ACHN (cell line): ENCODE measurements at places on chromosomes 1 and 21.

DNA sequence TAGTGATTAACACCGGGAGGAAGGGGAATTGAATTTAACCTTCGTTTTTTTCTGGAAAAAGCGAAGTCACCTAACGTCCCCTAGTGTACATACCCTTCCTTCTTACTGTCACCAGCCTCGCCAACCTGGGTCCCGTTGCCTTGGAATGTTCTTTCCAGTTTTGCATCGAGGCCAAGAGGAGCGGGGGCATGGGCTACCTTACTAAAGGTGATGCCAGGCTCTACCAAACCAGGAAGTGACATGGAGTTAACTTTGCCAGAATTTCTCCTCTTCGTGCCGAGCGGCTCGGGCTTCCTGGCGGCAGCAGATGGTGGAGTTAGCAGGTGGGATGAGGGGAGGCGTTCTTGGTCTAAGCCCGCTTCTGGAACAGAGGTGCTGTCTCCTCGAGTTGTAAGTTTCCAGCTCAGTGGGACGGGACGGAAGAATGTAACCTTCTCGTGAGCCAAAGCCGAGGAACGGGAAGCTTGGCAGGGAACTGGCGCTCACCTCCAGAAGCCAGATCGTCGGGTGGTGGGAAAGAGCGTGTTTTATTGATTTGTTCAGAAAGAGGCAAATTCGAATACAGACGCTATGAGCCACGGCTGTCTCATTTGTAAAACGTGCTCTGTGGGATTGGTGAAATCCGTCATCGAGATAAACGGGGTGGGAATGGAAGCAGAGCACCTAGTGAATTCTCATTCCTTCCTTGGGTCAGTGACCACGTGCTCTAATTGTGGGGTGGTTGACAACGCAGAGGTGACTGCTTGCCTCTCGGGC lies 486 bp downstream of the NIPAL3 start:
- peak; percentile 20 for DNase-seq

DNA sequence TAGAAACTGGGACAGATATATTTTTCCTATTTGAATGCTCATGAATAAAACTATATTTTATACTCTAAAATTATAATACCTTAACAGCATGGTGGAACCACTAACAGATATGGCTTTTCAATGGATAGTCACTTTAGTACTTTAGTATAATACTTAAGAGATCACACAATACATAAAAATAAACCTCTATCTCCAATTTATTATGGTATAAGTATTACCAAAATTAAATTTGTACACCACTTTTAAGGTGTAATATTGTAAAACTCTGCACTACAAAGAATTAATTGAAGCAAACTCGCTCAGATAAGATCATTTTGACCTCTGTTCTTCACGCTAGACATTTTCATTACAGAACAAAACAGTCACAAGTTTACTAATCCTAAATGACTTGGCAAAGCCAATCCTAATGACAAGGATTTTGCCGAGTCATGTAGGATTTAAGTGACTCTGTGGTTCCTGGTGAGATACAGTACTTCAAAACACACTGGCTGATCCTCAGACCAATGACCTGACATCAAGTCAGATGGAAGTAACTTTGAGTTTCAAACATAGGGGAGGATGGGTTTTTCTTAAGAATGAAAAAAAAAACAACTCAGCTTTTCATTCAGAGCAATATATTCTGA lies 200.6 kb downstream of the SMYD3 start:
- DNase-seq: no peak

DNA sequence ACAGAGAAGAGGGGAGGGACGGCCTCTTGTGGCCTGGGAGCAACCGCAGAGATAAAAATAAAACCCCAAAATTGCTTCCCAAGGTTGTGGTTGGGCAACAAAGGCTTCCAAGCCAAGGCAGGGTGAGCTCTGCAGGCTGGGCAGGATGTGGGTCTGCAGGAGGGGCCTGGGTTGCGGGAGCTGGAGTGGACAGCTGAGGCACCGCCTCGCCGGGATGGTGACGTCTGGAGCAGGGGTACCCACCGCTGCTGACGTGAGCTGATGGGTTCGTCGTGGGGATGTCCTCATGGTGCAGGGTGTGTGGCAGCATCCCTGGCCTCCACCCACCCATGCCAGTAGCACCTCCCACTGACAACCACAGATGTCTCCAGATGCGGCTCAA lies 3.7 kb downstream of the AURKAIP1 start:
- DNase-seq: no peak

GRCh38 chr1:44807364-44808062 lies 362 bp upstream of the DYNLT4 start:
- peak; percentile 97 for DNase-seq

GRCh38 chr1:178396789-178397188 lies 100.0 kb downstream of the CLEC20A start:
- no peak for DNase-seq

DNA sequence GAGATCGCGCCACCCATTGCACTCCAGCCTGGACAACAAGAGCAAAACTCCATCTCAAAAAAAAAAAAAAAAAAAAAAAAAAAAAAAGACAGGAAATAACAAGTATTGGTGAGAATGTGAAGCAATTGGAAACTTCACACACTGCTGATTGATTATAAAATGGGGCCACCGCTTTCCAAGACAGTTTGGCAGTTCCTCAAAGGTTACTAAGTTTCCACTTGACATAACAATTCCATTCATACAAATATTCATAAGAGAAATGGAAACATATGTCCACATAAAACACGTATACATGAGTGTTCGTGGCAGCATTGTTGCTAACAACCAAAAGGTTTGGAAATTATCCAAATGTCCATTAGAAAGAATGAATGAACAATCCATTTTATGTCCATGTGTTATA lies 26.3 kb downstream of the USP24 start:
- DNase-seq: no peak

- no peak for DNase-seq
These were observed 2233.1 kb downstream of the MRPL39 start for GRCh38 chr21:23374155-23374554.

DNA sequence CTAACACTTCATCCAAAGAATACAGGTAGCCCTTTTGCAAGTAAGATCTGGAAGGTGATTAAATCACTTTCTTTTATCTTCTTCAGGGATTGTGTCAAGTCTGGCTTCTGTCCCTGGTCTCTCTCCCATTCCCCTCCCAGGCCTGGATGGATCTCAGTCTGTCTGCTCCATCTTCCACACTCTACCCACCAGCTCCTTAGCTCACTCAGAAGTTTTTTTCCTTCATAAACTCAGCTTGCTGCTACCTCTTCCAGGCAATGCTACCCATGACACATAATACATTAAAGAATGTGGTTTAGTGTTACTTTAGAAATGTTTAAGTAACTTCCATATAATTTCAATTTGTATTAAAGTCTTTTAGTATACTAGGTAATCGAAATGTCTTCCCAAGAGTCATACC lies 133.1 kb downstream of the AKT3 start:
- DNase-seq: no peak

DNA sequence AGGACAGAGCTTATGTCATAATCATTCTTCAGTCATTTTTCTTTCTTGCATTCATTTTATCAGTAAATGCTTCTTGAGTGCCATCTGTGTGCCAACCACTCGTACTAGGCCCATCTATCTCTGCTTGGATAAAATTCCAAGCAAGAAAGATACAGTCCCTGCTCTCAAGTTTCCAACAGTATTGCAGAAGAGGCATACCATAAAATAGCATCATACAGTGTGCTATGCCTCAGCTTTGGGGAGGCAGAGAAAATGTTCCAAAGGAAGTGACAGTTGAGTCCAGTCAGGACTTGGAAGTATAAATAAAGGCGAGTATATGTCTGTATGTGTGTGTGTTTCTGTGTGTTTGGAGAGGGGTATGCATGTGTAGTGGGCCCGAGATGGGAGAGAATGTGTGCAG lies 113.4 kb upstream of the HOOK1 start:
- DNase-seq: no peak

- no peak for DNase-seq
These were observed 4.0 kb downstream of the FOXO6 start for GRCh38 chr1:41365320-41365633.

- DNase-seq: no peak
These were observed 12.3 kb downstream of the ZMPSTE24 start for GRCh38 chr1:40270152-40270834.

DNA sequence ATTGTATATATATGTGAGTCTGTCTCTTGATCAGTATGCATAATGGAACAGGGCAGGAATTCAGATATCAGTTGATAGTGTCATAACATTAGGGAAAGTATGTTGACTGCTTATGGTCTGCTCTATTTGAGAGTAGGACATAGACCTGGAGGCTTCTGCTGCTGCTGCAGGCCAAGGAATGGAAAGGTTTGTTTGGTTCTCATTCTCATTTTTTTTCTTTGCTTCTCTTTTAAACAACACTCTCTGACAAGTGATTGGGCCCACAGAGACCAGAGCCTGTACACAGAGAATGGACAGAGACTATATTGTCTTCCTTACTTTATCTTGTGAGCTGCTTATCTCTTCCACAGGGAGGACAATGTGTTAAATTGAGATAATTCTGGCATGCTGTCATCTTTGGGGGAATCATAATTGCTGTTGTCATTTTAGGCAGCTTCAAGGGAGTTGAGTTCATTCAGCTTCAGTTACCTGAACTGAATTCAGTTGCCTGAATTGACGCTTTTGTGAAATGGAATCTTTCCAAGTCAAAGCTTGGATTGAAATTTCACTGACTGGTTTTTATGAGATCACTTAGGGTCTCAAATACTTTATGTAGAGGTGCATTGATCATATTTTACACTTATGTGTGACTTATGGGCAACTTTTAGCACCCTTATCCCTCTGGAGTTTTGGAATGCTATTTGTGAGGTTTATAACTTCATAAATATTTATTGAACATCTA lies 16.9 kb downstream of the CAP1 start:
- DNase-seq: no peak

DNA sequence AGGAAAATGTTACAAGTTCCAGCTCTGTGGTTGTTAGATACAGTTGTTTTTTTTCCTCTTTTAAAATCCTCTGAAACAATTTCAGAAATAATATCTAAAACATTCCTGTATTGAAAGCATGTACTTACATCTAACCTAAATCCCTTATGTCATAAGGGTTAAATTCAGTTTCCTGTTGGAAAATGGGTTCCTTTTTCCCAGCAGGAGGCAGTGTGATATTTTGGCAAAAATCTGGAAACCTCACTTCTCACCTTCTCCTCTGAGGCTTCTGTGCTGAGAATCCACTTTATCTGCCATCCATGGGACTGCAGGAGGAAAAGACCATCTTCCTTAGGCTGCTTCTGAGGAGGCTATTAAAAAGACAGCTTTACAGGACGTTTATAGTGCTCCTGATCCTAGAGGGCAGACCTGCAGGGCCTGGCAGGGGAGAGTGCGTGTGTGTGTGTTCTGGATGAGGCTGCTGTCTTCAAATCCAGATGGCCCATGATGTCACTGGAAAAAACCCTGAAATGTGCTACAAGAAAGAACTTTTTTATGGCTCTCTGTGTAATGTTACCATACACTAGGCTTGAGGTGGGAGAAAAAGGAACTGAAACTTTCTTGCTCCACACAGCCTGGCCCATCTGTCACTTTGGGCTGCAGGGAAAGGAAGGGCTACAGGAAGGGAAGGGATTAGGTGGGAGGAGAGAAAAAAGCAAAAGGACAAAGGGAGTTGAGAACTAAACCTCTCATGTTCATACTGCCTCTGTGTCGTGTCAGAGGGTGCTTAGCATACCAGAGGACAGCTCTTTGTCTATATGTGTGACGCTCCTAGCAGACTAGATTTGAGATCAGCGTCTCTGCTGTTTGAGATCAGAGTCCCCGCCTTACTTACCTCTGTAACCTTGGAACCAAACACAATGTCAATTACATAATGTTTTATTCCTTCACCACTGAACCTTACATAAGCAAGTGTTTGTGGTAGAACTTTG lies 379.2 kb upstream of the SPAG17 start:
- peak; percentile 8 for DNase-seq

- DNase-seq: peak; percentile 70
These were observed 78.7 kb downstream of the FGGY start for GRCh38 chr1:59375321-59376220.

- DNase-seq: no peak
These were observed at the start of gene FCN3 for GRCh38 chr1:27374362-27375086. TSS of gene FCN3 (minus strand) at chr1:27374824. CDS start at chr1:27374818, 6 bp downstream.

DNA sequence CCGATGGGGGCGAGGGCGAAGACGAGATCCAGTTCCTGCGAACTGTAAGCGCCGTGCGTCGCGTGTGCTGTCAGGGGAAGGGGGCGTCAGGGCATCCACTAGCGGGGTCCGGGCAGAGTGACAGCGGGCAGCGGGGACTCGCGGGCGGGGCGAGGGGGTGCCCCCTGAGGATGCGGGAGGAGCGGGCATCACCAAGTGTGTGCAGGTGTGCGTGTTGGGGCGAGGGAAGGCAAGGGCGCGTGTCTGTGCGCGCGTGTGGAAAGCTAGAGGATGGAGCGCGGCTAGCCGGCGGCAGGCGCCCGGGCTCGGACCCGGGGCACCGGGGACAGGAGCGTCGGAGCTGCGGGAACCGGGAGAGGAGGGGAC lies 525 bp downstream of the RYR2 start:
- DNase-seq: no peak

- DNase-seq: no peak
These were observed 26.1 kb upstream of the CLSTN1 start for GRCh38 chr1:9849691-9850441.

DNA sequence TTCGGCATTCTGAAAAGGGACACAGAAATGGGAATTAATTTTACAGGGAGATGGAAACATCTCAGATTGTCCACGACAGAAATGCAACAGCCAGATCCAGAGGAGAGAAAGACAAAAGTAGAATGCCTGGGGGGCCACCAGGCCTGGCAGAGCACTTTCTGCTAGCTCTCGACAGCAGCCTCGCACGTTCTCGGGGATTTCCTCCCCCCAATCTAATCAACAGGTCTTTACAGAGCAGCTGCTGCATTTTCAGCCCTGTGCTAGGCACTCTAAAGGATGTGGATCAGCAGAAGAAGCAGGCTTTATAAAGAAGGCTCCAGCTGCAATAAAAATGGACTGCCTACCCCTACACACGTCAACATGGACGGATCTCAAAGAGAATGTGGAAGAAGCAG lies 10.6 kb downstream of the CSRP1 start:
- no peak for DNase-seq

DNA sequence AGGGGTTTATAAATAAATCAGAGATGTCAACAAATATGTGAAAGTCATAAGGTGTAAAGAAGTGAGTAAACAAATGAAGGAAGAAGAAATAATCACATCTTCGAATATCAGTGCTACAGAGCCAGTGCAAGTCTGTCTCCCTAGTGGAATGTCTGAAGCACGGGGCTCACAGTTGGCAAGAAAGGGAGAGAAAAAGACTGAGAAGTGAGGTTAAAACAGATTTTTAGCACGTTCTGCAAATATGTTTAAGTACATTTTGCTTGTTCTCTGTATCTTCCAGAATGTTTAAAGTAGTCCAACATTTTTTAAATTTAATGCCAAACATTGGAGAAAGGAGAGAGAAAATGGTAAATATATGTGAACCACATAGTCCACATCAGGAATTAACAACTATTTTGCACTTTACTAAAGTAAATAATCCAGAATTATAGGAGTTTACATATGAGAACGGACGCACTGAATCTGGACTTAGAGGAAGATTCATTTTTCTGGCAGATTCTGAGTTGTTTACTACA lies 682.4 kb downstream of the LTN1 start:
- no peak for DNase-seq

- peak; percentile 27 for DNase-seq
These were observed 38.5 kb upstream of the PDE9A start for GRCh38 chr21:42614811-42615351.
